Stimulated activated effector memory CD8-positive, alpha-beta T cell treated with anti-CD3 and anti-CD28 coated beads, Interleukin-12 subunit alpha, Interleukin-12 subunit beta, amount 100 ng/mL, for 72 hours (primary cell): ENCODE measurements at places on chromosomes 7 and 10.

DNA sequence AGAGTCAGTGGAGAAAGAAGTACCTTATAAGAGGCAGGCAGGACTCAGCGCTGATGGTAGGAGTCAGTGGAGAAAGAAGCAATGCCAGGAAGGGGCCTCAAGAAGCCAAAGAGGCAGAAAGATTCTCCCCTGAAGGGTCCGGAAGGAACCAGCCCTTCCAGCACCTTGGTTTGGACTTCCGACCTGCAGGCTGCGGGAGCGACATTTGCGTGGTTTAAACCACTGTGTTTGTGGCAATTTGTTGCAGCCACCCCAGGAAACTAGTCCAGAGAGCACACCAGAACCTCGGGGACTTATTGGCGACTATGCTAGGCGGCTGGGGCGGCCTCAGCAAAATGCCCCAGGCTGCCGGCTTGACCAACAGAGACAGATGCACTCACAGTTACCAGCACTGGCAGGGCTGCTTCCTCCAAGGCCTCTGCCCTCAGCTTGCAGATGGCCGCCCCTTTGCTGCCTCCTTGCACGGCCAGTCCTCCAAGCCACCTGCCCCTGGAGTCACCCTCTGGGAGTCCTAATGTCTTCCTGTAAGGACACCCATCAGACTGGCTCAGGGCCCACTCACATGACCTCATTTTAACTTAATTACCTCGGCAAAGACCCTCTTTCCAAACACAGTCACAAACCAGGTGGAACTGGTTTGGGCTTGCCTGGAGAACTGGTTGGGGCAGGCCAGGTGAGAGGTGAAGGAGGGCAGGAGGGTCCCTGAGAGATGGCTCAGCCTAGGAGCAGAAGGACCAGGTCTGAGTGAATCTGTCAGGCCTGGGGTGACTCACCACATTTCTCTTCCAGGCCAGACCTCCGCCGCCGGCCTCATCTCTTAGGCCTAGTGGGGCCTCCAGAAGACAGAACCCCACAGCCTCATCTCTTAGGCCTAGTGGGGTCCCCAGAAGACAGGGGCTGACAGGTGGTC is 26.1 kb downstream of the CALML3 start:
- no peak for DNase-seq

- no peak for DNase-seq
These were observed 62.0 kb downstream of the PAX2 start for GRCh38 chr10:100807241-100807951.

GRCh38 chr7:12178317-12178716 is 32.8 kb upstream of the TMEM106B start:
- no peak for DNase-seq

- DNase-seq, result no peak
These were observed 49.7 kb downstream of the ADD3 start for GRCh38 chr10:110057456-110057855.

DNA sequence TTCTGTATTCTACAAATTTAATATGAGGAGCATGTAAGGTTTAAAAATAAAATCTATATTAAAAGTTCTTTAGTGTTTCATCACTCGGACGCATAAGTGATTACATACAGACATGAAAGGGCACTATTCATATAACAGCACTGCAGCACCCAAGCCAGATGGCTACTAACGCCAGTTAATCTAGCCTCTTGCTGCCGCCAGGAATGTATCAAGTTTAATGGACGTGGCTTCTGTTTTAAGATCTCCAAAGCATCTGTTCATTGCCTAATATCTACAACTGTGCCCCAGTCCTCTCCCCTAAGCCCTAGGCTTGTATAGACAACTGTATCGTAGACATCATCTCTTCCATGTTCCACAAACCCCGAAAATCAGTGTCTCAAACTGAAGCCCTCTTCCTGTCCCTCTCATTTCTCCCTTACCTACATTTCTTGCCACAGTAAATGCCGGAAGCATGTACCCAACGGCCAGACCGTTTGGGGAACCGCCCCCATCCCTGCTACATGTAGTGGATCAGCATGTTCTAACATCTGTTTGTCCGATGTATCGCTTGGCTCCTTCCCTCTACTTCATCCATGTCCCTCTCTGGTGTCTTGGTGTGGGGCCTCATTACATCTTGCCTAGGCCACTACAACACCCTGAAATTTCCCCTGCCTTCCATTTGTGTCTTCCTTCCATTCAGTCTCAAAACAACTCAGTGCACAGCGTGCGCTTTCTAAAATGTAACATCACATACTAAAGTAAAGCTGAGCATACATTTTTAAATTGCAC is 147.5 kb upstream of the RSU1 start:
- no peak for DNase-seq
